ENCODE measurements at places on chromosomes 4 and X.

GRCh38 chrX:131812847-131813825 lies 210.0 kb upstream of the STK26 start:
- no peak for DNase-seq

- no peak for DNase-seq
Measured at GRCh38 chrX:20212486-20213089, 54.1 kb downstream of the RPS6KA3 start.

DNA sequence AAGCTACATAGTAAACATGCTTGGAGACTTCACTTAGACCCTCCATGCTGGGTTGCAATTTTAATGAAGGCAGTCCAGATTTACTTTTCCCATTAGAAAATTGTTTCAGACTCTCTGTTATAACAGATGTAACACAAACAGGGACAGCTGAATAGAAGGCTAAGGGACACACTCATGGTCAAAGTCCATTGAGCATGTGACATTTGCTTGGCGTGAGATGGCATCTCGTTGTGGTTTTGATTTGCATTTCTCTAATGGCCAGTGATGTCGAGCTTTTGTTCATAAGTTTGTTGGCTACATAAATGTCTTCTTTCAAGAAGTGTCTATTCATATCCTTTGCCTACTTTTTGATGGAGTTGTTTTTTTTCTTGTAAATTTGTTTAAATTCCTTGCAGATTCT lies 358.2 kb upstream of the CLNK start:
- no peak for DNase-seq

GRCh38 chr4:40856277-40856839 lies 106.6 kb downstream of the NSUN7 start:
- no peak for DNase-seq

GRCh38 chr4:149882251-149882650 lies 66.6 kb upstream of the IQCM start:
- no peak for DNase-seq

GRCh38 chr4:17866810-17867209 lies 56.0 kb downstream of the NCAPG start:
- no peak for DNase-seq
